Astrocyte (in vitro differentiated cells and primary cell): ENCODE measurements at places on chromosomes 4 and X.
A peak's percentile ranks its signal among the peaks of the same experiment; 100 is the strongest.

DNA sequence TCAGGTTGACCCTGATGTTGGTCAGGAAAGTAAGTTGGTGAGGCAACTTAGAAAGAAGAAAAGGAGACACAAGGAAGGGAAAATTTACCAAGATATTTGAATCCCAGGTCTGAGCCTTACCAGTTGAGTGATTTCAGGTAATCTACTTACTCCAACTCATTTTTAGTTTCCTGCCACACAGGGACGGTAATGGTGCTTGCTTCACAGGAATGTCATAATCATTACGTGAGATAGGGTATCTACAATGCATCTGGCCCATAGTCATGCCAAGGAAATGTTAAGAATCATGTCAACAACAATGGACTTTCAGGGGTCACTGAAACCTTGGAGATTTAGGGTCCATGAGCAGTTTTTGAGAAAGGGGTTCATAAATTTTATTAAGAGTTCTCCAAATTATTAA lies 195.4 kb upstream of the HHIP start:
- no peak for DNase-seq
- H3K4me3 ChIP-seq = no peak overlapping the region
- no peak overlapping the region for H3K27ac ChIP-seq
- no peaks in the 10 kb centered on the region for H3K36me3 ChIP-seq
- no peaks in the 10 kb centered on the region for H3K27me3 ChIP-seq

DNA sequence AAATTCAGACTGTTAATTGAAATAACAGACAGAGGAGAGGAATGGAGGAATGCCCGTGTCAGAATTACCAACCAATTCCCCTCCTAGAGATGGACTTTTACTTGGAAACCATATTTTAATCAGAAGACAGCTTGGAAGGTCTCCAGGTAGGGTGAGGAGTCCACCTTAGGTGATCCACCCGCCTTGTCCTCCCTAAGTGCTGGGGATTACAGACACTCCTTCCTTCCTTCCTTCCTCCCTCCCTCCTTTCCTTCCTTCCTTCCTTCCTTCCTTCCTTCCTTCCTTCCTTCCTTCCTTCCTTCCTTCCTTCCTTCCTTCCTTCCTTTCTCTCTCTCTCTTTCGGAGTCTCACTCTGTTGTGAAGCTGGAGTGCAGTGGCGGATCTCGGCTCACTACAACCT lies 328.0 kb downstream of the RAPGEF2 start:
- H3K36me3 ChIP-seq = no peaks in the 10 kb centered on the region
- no peak for DNase-seq
- H3K27ac ChIP-seq = no peak overlapping the region
- no peaks in the 10 kb centered on the region for H3K27me3 ChIP-seq
- H3K4me3 ChIP-seq = no peak overlapping the region

- H3K27ac ChIP-seq = no peak overlapping the region
- peak; percentile 35 for DNase-seq
- no peaks in the 10 kb centered on the region for H3K36me3 ChIP-seq
- H3K4me1 ChIP-seq = peaks cover 9% of the 10 kb centered on the region
- H3K4me3 ChIP-seq = peak overlapping the region; percentile 43
Measured at GRCh38 chr4:3041192-3042142, 32.9 kb downstream of the HTT-AS start.

GRCh38 chr4:76211769-76212708 lies 1.6 kb downstream of the SCARB2 start:
- H3K27me3 ChIP-seq = no peaks in the 10 kb centered on the region
- H3K36me3 ChIP-seq = no peaks in the 10 kb centered on the region
- peaks cover 31% of the 10 kb centered on the region for H3K4me1 ChIP-seq
- peak overlapping the region; percentile 84 for H3K27ac ChIP-seq
